Ascending aorta (tissue), 2 donors: ENCODE measurements at places on chromosomes 5 and 9.

GRCh38 chr5:44001236-44001635 lies 388.0 kb downstream of the FGF10 start:
- DNase-seq, result no peak

DNA sequence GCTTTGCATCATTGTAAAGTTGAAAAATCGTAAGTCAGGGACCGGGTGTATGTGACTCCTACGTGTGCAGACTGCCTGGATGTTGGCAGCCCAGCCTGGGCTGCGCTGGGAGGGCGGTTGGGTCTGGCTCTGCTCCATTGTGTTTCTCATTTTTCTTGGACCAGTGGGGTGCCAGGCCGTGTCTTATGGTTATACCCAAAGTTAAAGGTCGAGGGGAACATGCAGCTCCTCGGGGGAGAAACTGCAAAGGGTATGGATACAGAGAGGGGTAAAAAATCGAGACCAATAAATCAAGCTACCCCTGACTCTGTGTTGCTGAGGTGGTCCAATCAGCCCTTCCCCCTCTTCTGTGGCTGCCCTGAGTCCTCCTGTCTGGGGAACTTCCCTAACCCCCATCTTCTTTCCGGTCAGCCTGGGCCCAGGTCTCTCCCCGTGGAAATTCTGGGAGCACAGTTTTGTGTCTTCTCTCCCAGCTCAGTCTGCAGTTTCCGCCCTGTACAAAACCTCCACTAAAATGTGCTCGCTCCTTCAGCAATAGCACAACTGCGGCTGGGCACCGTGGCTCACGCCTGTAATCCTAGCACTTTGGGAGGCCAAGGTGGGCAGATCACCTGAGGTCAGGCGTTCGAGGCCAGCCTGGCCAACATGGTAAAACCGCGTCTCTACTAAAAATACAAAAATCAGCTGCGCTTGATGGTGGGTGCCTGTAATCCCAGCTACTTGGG lies 34.1 kb upstream of the UNC5A start:
- DNase-seq, result no peak

GRCh38 chr5:159341906-159342310 lies 11.6 kb upstream of the IL12B start:
- DNase-seq, result no peak

DNA sequence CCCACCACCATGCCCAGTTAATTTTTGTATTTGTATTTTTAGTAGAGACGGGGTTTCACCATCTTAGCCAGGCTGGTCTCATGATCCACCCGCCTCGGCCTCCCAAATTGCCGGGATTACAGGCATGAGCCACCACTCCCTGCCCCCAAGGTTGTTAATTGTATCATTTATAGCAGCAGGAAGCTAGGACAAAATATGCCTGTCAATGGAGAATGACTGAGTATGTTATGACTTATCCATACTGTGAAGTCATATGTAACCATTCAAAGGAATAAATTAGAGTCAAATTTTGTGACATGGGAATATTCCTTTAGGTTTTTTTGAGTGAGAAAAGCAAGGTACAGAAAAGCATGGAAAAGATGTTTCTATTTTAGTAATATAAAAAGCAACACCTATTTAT lies 3.9 kb upstream of the DAB2 start:
- no peak for DNase-seq

DNA sequence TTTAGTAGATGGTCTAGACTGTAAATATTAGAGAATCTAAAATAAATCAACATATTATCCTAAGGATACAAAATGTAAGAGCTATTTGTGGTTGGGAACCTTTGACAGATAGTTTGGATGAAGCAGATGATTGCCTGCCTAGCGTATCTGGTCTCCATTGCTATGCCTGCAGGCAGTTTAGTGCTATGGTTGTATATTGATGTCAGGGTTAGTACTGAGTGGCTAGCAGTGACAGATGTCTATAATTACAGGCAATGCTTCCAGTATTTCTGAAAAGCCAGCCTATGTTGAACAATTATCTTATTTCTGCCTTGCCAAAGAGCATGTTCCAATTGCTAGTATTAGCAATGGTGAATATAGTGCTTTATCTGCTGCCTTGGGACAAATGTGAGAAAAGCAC lies 151.3 kb upstream of the TLX3 start:
- DNase-seq, result no peak

DNA sequence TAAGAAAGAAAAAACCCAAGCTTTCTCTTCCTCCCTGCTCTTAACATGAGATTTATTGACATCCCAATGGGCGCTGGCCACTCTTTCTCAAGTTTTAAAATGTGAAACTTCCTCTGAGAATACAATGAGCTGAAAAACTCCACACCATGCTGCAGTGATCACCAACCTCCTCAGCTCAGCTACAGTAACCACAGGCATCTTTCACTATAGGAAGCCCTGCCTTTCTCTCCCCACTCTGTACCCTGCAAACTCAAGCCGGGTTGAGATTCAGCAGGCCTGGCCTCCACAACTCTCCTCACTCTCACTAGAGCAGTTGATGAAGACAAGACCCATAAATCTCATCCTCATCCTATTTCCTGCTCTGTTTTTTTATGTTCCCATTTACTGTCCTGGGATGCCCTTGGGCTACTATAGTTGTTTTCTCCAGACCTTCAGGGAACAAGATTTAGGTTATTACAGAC lies 48.3 kb downstream of the SH3TC2 start:
- no peak for DNase-seq

- peak; percentile 65 for DNase-seq
Measured at GRCh38 chr5:43121913-43122484, 1.3 kb downstream of the ZNF131 start.

DNA sequence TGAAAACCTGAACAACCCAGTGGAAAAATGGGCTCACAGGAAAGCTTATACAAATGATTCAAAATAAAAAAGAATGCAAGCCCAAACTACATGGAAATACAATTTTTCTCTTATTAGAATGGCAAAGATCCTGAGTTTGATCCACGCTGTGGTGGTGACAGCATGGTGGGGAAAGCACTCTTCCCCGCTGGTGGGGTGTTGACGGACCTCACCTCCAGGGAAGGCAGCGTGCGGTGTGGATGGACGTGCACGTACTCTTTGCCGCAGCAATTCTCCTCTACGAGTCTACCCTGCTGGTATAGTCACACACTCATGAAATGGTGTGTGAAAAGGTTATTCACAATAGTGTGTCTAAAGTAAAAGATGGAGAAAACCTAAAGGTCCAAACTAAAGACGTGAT lies 5.9 kb upstream of the ZFP62 start:
- DNase-seq, result no peak

DNA sequence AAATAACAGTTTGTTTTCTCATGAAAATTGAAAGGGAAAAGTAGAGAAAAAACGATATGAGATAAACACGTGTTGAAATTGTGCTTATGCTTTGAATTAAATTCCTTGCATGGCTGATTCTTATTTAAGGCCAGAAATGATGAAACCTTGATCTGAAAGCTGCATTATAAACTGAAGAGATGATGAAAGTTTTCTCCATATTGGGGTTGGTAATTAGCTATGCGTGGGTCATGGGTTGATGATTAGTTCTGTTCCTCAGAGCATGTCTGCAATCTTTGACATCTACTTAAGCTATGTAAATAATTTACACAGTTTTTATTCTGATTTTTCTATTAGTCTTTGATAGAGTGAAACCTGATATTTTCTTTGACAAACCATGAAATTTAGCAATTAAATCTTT lies 264.1 kb downstream of the CD180 start:
- DNase-seq, result no peak

DNA sequence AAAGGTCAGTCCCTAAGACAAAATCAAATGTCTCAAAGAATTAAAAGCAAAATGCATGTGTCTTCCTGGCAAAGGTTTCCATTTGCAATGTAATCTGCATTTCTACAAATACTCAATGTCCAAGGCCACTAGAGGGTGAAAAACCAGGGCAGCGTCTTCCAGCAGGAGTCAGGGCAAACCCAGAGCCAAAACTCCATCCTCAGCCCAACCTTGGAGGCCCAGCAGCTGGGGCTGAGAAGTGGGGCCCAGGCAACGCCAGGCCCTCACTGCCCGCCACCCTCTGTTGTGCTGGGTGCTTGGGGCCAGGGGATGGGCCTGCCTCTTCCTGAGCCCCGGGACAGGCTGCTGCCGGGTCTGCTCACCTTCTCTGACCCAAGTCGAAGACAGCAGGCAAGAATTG lies 200.1 kb downstream of the PAX5 start:
- DNase-seq, result no peak

GRCh38 chr5:35058374-35058788 lies 10.6 kb upstream of the AGXT2 start:
- no peak for DNase-seq

DNA sequence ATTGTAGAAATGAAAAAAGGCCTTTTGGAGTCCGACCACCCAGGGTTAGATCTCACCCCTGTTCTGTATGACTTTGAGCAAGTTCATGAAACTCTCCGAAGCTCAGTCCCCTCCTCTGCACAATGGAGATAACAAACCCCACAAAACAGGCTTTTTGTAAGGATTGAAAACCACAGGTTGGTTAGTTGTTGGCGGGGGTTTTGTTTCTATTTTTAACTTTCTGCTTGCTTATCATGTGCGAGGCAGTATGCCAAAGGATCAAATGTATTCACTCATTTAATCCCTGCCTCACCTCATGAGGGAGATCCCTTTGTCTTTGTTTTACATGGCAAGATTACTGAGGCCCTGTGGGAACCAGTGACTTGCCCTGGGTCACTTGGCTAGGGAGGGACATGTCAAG lies 539.1 kb downstream of the CDK5RAP2 start:
- DNase-seq, result no peak

DNA sequence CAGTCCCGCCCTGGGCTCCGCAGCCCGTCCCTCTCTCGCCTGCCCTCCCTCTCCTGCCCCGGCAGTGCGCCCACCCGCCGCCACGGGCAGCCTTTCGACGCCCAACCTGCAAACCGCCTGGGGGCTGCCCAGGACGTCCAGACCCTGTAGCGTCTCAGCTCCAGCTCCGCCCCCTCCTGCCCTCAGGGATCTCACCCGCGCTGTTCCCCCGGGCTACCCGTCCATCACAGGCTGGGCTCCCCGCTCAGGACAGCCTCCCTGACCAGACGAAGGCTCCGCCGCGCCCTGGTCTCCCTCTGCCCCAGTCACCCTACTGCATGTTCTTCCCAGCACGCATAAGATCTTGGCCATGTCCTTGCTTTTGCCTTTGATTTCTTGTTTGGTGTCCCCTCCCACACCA lies 1.4 kb downstream of the RASGEF1C start:
- no peak for DNase-seq

DNA sequence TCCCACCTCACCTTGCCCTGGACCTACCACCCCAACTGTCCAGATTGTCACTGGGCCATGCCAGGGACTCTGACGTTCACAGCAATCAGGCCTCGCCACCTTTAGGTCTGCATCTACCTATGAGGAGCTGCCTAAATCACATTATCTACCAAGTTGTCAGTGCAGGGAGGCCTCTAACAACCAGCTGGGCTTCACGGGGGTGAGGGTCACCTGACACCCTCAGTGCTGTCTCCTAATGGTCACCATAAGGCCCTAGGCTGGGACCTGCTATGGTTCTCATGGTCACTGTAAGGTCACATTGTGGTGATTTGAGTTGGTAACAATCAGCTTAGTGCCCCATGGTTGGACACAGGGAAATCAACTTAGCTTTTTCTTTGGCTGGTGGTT lies 119.2 kb upstream of the CXCL14 start:
- DNase-seq, result no peak

GRCh38 chr5:74231697-74232096 lies 408.8 kb downstream of the ENC1 start:
- no peak for DNase-seq

DNA sequence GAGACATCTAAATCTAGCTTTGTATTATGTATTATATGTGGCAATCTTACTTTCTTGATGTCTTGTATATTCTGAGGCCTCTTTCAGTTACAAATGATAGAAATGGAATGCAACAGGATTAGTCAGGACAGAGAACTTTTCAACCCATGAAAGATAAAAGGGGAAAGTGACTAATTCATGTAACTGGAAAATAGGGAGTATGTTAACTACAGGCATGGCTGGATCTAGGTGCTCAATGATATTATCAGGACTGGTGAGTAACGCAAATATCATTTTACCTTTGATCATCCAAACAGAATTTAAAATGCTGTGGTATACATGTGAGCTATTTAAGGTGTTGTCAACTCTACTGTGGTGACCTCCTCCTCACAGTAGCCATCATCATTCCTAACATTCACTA lies 215.7 kb upstream of the GLRA1 start:
- DNase-seq, result no peak

GRCh38 chr5:134964359-134965270 lies 3.1 kb upstream of the CATSPER3 start:
- DNase-seq, result no peak

DNA sequence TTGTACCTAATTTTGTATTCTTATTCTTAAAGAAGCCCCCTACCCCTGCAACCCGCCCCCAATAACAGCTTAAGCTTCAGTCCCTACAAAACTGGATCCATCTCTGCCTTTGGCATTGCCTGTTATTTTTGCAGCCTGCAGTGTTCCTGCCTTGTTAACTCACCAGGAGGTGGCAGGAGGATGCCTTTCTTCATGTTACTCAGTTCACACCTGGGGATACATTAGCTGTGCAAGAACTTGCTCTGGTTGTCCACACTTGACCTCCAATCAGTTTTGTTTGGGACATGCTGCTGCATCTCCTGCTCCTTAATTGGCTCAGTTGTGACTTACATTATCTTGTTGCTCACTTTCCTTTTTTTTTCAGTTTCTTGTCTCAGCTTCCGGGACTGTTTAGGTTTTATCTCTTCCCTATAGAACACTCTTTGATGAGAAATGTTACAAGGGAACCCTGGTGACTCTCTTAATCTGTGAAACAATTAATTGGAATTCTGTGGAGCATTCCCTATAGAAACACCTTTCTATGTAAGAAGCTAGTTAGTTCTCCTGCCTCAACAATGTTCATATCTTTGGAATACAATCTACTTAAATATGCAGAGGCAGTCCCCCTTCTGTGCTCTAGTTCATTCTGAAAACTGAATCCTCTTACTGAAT lies 467.7 kb upstream of the ACO1 start:
- no peak for DNase-seq

GRCh38 chr9:106784076-106784475 lies 78.9 kb upstream of the ZNF462 start:
- no peak for DNase-seq

- DNase-seq, result no peak
Measured at GRCh38 chr5:75828029-75828428, 110.8 kb upstream of the POC5 start.

GRCh38 chr5:134004626-134005416 lies at the start of gene VDAC1:
VDAC1 (minus strand) TSS chr5:134004975; CDS start chr5:133993012, 11,963 bp downstream.
- DNase-seq, result peak; percentile 31

DNA sequence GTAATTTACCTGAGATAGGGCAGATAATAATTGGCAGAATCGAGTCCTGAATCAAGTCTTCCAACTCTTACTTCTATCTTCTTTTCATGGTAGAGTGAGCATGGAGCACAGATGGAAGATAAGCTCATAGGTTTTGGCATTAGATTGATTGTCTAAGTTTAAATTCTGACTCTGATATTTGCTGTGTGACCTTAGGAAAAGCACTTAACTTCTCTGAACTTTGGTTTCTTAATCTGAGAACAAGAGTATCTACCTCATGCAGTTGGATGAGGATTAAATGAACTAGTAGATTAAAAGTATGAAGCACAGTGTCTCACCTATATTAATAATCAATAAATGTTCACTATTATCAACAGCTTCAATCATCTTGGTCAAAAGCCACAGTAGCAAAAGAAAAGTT lies 9.4 kb upstream of the ASTN2 start:
- DNase-seq, result no peak

GRCh38 chr5:6615034-6615815 lies 17.6 kb downstream of the NSUN2 start:
- no peak for DNase-seq
